Astrocyte (in vitro differentiated cells and primary cell): ENCODE measurements at places on chromosomes 2 and 18. TPM values are rescaled to one million over a fixed set of nuclear protein-coding genes. Genes with fewer than 3 reads are reported as not detected.

The GKN2 gene
- total RNA-seq: not detected in 2 replicates

The IL36A gene
- total RNA-seq: not detected in 2 replicates

The CREG2 gene
- total RNA-seq: 0.11 TPM in 1 of 2 replicates, not detected in the other

The FRZB gene
- 0.67 and 0.77 TPM in 2 replicates for total RNA-seq

GRCh38 chr18:57059366-57059765, 87.5 kb upstream of the BOD1L2 start:
- DNase-seq: no peak

- DNase-seq: no peak
Observed at GRCh38 chr18:35730691-35731370, 149.3 kb downstream of the GALNT1 start.

DNA sequence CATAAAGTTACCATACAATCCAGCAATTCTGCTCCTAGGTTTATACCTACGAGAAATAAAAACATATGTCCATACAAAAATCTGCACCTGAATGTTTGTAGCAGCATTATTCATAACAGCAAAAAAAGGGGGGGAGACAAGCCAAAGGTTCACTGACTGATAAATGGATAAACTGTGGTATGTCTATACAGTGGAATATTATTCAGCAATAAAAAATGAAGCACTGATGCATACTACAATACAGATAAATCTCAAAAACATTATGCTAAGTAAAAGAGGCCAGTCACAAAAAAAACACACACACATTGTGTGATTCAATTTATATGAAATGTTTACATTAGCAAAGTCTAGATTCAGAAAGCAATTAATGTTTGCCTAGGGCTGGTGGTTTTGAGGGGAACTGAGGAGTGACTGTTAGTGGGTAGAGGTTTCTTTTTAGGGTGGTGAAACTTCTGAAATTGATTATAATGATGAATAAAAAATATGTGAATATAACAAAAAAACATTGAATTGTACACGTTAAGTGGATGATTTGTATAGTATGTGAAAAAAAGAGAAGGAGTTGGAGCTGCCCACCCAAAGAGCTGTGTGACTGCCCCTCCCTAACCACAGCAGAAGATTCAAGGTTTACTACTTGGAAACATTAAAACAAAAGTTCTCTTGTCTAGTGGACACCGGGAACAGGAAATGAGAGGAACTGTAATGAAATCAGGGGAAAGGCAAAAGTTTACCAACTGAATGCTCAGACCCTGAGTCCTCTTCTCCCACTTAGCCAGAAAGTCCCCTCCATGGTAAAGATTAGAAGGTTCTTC, 13.4 kb downstream of the COLEC12 start:
- DNase-seq: peak; percentile 13

DNA sequence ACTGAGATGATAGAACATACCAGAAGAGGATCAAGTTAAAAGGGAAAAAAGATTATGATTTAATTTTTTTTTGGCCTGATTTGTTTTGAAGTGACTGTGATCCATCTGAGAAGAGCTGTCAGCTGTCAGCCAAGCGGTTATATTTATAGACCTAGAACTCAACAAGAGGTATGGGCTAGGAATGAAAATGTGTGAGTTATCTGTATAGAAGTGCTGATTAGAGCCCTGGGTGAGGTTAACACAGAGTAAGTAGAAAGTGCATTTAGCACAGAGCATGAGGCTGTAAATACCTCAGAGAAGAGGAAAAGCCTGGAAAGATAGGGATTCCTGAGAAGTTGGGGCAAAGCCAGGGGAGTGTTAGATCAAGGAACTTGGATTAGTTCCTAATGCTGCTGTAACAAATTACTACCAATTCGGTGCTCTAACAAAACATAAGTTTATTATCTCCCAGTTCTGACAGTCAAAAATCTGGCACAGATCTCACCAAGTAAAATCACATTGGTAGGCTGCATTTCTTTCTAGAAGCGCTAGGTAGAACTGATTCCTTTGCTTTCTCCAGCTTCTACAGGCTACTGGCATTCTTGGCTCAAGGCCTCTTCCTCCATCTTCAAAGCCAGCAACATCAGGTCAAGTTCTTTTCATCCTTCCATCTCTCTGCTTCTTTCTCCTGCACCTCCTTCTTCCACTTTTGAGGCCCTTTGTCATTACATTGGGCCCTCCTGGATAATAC, 197.4 kb upstream of the SPHKAP start:
- DNase-seq: no peak

DNA sequence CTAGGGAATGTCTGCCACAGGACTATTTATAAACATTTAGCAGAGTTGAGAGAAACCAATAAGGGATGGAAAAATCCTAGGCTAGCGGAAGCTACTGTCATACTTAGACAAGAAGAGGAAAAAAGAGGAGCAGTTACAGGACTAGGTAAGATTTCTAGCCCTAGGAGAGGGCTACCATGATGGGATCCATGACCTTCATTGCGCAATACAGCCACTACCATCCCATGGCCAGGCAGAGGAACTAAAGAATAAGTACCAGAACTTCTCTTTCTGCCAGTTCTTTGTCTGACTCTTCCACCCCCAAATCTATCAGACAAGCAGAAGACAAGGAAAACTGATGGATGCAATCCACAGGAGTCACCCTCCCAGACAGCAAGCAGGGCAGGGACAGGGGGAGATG, 417.0 kb upstream of the CHST9 start:
- DNase-seq: no peak

DNA sequence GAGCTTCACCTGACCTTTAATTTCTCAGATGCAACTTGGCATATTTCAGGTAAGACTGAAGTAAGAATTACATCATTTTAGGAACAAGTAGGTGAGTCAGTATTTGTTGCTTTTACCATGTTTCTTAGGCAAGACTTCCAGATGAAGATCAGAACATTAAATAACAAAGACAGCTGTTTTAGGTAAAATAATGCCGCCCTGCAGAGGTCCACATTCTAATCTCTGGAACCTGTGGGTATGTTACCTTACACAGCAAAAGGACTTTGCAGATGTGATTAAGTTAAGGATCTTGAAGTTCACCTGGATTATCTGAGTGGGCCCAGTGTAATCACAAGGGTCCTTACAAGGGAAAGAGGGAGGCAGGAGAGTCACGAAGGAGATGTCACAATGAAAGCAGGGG, 39.3 kb downstream of the ICOS start:
- DNase-seq: no peak

DNA sequence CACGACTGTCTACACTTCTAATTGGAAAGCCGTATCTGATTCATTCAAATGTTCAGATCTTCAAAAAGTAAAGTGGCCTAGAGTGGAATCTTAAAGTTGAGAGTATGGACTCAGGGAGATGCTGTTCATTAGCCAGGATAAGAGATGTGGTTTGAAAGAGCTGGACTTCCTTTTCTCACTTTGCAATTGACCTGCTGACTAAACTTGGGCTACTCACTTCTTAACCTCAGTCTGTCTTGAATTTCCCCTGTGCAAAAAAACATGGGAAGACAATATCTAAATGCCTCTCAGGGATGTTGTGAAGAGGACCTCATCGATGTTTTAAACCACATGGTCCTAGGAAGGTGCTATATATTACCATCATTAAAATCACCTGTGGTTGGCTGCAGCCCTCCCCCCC, 64.1 kb downstream of the BCL2 start:
- DNase-seq: no peak

GRCh38 chr18:12485479-12486105, 77.9 kb downstream of the PRELID3A start:
- DNase-seq: no peak
